Hematopoietic multipotent progenitor cell (in vitro differentiated cells): ENCODE measurements at places on chromosomes 16 and 17. TPM values are rescaled to one million over a fixed set of nuclear protein-coding genes. Genes with fewer than 3 reads are reported as not detected.

ELOB gene
- total RNA-seq, result 263 TPM

SLC12A3 gene
- total RNA-seq, result not detected

GPRC5B gene
- total RNA-seq, result under 0.01 TPM

KRTAP9-4 gene
- not detected for total RNA-seq

RAB26 gene
- 0.27 TPM for total RNA-seq

GH1 gene
- total RNA-seq, result not detected

TNFRSF17 gene
- total RNA-seq, result 0.27 TPM

TBC1D3B gene
- total RNA-seq, result 1.1 TPM

CDK5R1 gene
- total RNA-seq, result 0.81 TPM

RGS11 gene
- 1.3 TPM for total RNA-seq

KRT15 gene
- not detected for total RNA-seq

SLC35G6 gene
- total RNA-seq, result not detected

ITGB4 gene
- total RNA-seq, result 11.3 TPM

ZACN gene
- total RNA-seq, result not detected

SLFN12L gene
- under 0.01 TPM for total RNA-seq

BAHCC1 gene
- 21.3 TPM for total RNA-seq

SYCE1L gene
- 1.1 TPM for total RNA-seq

VTN gene
- total RNA-seq, result not detected

DNAH9 gene
- under 0.01 TPM for total RNA-seq

SGCA gene
- total RNA-seq, result not detected

KRTAP4-3 gene
- total RNA-seq, result not detected

SPATA32 gene
- 0.27 TPM for total RNA-seq

CDH11 gene
- under 0.01 TPM for total RNA-seq

NUPR1 gene
- not detected for total RNA-seq

TSNAXIP1 gene
- 0.54 TPM for total RNA-seq

OTOP2 gene
- total RNA-seq, result not detected

TNK1 gene
- total RNA-seq, result 4.3 TPM

HS3ST4 gene
- total RNA-seq, result under 0.01 TPM

NRN1L gene
- total RNA-seq, result 0.27 TPM

PTX4 gene
- total RNA-seq, result 0.27 TPM

SOST gene
- total RNA-seq, result not detected

TERB1 gene
- not detected for total RNA-seq

RAMP2 gene
- 0.27 TPM for total RNA-seq

MEIOC gene
- total RNA-seq, result 0.27 TPM

KRT24 gene
- total RNA-seq, result not detected

TEKT1 gene
- total RNA-seq, result 0.27 TPM

CPNE7 gene
- total RNA-seq, result 0.81 TPM

SSTR5 gene
- not detected for total RNA-seq

MAP2K3 gene
- 57.6 TPM for total RNA-seq

ADAM11 gene
- total RNA-seq, result 1.6 TPM

PPP1R1B gene
- total RNA-seq, result not detected

VMO1 gene
- not detected for total RNA-seq

NTN1 gene
- total RNA-seq, result 1.1 TPM

INCA1 gene
- total RNA-seq, result not detected

PHOSPHO1 gene
- under 0.01 TPM for total RNA-seq

ENPP7 gene
- 0.27 TPM for total RNA-seq

NXPH3 gene
- under 0.01 TPM for total RNA-seq

INO80E gene
- 21.8 TPM for total RNA-seq
